NCI-H2171 treated with DMSO at 0.1 percent for 48 hours (cell line): ENCODE measurements at places on chromosomes 6 and 20.

GRCh38 chr6:126143761-126144251 is 157.5 kb downstream of the TRMT11 start:
- DNase-seq: no peak

DNA sequence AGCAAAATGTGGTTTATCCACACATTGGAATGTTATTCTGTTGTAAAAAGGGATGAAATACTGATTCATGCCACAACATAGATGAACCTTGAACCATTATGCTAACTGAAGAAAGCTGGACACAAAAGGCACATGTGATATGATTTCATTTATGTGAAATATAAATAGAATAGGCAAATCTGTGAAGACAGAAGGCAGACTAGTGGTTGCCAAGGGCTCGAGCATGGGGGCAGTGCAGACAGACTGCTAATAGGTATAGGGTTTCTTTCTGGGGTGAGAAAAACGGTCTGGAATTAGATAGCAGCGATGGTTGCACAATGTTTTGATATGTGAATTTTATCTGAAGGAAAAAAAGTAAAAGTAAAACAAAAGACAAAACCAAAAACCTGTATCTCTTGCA is 54.6 kb upstream of the FNDC1 start:
- peak; percentile 80 for DNase-seq

- DNase-seq: no peak
These were observed 189.0 kb upstream of the SOX4 start for GRCh38 chr6:21404577-21404976.

- peak; percentile 82 for DNase-seq
These were observed at the start of gene PCMT1 for GRCh38 chr6:149749594-149750135. TSS of gene PCMT1 (plus strand) at chr6:149749741. CDS start at chr6:149749902, 161 bp downstream.

GRCh38 chr6:63672582-63673129 is 37.1 kb downstream of the PHF3 start:
- no peak for DNase-seq

DNA sequence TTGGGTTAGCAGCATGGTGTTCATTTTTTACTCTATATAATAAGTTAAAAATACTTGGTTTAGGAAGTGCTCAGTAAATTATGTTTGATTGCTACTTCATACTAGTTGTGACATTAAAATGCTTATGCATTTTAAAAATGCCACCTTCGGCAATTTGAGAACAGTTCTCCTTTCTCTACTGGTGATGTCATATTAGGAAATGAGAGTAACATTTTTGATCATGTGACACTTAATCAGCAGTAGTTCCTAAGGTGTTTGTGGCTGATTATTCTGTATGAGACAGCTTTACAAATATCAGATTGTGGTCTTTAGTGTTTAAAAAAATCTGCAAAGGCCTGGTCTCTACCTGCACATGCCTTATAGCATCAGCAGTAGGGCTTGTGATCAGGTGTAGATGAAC is 4.4 kb downstream of the GZF1 start:
- no peak for DNase-seq

DNA sequence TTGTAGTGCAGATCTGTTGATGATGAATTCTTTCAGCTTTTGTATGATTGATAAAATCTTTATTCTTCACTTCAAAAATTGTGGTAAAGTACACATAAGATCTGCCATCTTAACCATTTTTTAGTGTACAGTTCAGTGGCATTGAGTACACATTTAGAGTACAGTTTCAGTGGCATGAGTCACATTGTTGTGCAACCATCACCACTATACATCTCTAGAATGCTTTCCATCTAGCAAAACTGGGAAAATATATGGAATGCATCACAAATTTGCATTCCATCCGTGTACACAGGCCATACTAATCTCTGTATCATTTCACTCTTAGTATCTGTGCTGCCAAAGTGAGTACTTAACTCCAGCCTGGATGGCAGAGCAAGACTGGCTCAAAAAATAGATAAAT is 28.7 kb downstream of the SIRPD start:
- no peak for DNase-seq

DNA sequence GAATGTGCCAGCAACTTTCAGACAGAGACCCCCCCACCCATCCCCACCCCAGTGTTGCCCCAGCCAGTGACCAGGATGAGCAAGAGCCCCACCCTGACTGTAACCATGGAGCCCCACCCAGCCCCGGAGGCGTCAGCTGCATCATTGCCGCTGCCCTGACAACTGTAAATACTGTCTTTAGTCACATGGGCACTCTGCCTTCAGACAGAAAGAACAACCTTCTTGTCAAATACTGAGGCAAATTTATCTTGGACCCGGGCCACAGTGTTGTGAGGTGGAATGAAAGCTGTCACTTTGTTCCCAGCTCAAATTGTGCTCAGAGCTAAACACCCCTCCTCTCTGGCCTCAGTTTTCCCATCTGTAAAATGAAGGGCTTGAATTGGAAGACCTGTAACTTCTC is 23.7 kb downstream of the MOCS3 start:
- DNase-seq: no peak

GRCh38 chr6:167116109-167116837 is 6.6 kb upstream of the CCR6 start:
- DNase-seq: peak; percentile 49

DNA sequence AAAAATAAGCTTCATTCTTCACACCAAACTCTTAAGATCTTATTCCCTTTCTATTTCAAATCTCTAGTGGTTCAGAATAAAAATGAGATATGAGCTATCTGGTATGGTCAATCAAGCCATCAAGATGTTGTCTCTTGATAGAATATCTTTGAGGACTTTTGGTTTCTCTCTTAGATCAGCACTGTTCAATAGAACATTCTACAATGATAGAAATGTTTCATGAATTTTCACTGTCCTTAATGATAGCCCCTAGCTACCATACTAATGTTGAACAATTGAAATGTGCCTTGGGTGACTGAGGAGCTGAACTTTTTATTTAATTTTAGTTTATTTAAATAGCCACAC is 24.1 kb upstream of the HINT3 start:
- no peak for DNase-seq

- no peak for DNase-seq
These were observed 13.8 kb upstream of the GTF3C6 start for GRCh38 chr6:110944681-110945151.

- peak; percentile 99 for DNase-seq
These were observed 191.2 kb upstream of the TCF21 start for GRCh38 chr6:133697666-133698065.

- DNase-seq: no peak
These were observed 1.4 kb downstream of the PHACTR1 start for GRCh38 chr6:12718015-12718414.

DNA sequence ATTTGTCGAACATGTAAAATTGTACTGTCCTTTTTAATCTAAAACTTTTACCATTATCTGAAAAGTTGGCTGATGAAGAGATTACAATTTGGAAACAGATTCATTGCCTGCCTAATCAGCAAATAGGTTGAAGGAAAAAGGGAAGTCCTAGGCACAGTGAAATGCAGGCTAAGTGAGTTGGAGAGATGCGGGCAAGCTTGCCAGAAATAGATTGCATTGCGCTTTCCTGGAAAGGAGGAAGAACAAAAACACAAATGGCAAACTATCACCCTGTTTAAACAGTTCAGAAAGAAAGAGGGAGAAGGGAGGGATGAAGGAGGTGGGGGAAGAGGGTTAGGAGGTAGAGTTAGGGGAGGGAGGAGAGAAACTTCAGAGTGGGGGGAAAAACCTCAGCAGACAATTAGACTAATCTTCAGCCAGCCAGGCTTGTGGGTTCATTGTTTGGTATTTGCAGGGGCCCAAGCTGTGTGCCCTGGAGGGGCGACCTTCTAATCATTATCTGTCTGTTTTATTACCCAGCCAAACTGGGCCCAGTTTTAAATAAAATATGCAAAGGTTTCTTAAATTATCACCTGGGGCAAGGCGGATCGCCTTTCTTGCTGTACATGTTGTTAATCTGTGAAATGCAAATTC is 465.2 kb downstream of the TFAP2B start:
- DNase-seq: no peak
